ENCODE measurements at places on chromosomes 12 and 14.

DNA sequence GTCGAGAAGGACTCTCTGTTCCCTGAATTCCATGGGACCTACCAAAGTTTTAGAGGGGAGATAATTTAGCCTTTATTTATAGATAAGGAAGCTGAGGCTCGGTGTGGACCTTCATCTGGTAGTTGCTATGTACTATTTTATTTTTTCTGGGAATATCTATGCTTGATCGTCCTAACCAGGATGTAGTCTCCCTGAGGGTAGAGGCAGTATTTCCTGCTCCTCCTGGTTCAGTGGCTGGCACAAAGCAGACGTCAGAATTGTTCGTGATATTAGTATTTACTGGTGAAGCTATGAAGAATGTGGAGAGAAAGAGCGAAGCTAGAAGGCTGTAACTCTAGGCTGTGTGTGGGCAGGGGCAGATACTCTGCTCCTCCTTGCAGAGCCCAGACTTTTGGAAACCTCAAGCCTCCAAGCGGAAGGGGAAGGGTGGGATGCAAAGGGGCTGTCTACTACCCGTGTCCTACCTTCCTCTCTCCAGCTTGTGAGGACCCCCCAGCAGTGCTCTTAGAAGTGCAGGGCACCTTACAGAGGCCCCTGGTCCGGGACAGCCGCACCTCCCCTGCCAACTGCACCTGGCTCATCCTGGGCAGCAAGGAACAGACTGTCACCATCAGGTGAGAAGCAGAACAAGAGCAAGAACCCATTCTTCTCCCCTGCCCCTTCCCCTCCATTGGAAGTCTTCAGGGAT lies 1.4 kb downstream of the LRP10 start:
- DNase-seq, result no peak

- DNase-seq, result peak; percentile 52
Measured at GRCh38 chr12:4564818-4565217, 2.8 kb downstream of the DYRK4 start.

GRCh38 chr12:43315961-43316360 lies 236.0 kb downstream of the ADAMTS20 start:
- DNase-seq, result no peak

DNA sequence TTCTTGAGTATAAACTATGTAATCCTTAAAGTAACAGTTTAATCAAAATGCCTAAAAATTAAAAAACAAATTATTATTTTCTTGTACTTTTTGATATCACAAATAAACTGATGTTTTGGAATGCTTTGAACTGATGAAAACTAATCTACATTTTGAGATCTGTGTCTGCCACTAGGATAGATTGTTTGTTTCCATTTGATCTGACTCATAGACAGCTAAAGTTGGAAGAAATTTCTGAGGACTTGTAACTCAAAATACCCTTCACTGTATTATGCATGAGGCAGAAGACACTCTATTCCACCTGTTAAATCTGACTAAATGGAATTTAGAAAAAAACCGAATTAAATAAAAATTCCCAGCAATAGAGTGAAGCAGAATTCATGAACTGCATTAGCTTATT lies 1400.0 kb upstream of the FLRT2 start:
- DNase-seq, result no peak

DNA sequence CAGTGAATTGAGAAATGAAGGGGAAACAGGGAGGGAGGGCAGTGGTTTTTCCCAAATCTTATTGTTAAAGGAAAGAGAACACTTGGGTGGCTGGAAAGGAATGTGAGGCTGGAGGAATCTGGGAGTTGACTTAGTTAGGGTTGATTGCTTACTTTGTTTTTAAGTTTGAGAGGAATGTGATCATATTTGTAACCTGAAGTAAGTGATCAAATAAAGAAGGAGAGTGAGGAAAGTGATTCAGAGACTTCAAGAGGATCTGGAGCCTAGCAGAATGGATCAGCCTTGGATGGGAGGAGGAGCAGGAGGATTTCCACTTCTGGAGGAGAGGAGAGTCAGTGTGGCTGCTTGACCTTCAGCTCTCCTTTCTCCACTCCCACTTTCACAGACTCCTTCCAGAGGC lies 6.0 kb upstream of the LRP6 start:
- no peak for DNase-seq

All from GM13976 (cell line).